ENCODE measurements at places on chromosomes 5 and 9.
A peak's percentile ranks its signal among the peaks of the same experiment; 100 is the strongest.

DNA sequence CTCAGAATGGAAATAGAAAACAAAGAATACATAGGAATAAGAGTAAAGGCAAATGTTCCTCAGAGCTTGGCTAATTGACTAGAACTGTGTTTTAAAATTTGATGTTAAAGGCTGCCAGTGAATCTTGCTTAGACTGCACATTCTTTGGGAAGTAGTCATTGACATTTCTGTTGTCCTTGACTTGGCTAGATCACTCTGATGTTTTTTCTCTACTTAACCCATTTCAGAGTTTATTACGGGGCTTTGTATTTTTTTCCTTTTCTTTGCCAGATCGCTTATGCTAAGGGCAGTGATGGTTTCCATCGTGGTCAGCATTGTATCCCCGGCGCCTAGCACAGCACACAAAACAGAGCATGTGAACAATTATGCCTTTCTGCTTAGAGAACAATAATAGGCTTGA is 1126.7 kb upstream of the CDH9 start:
- no peak for DNase-seq

DNA sequence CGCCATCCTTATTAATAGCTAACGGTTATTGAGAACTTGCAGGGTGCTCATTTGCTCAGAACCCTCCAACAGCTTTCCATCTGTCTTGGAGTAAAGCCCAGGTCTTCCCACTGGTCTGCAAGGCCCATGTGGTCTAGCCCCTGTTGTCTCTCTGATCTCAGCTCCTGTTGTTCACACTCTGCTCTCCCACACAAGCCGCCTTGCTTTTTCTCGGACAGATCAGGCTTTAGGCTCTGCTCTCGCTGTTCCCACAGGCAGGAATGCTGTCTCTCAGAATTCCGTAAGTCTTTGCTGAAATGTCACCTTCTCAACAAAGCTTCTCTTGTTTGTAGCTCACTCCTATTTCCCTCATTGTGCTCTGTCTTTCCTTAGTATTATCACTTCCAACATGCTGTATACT is 34.3 kb downstream of the GPR107 start:
- DNase-seq: no peak

DNA sequence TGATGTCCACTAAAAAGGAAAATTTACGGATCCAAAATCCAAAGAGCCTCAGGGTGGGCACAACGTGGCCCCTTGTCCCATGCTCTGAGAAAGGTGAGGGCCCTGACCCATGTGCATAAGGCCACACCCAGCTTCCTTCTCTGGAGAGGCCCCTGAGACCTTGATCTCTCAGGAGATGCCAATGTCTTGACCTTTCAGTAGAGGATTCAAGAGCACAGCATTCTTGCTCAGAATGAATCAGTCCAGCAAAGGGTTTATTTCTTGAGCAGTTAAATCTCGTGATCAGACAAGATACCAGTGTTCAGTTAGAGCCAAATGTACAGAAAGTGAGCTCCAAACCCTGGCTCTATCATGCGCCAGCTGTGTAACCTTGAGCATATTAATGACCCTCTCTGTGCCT is 115.9 kb upstream of the DAPK1 start:
- DNase-seq: no peak

- DNase-seq: no peak
Measured at GRCh38 chr5:143436871-143437270, 33.4 kb upstream of the NR3C1 start.

GRCh38 chr5:90473396-90474234 is 956 bp downstream of the MBLAC2 start:
- peak; percentile 22 for DNase-seq

DNA sequence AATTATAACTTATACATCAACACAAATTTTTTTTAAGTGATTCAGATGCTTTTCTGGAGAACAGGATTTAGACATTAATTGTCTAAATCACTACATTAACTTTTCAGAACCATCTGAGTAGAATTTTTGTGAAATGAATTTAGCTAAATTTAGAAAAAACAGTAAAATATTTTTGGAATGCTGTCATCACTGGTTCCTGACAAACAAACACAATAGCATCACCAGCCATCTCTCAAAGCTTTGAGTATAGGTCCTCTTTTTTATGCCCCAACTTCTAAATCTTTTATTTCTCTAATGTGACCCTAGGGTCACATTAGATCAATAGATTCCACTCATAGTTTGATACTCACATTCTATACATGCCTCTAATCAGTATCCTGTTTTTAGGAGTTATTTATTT is 104.6 kb downstream of the PRR16 start:
- DNase-seq: no peak

DNA sequence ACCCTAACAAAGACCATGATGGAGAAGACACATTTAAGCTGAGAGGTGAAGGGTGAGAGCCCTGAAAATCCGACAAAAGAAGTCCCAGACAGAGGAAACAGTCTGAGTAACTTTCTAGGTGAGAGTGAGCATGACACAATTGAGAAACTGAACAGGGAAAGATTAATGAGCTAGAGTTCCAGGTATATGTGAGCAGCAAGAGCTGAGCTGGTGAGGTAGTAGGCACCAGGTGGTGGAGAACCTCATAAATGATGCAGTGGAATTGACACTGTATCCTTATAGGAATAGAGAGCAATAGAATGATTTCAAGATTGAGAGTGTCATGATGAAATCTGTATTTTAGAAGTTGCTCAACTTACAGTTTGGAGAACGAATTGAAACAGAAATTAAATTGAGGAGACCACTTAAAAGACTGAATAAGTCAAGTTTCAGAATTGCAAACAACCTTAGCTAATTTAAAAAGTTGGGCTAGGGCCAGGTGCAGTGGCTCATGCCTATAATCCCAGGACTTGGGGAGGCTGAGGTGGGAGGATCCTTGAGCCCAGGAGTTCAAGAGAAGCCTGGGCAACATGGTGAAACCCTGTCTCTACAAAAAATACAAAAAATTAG is 89.8 kb downstream of the NREP start:
- DNase-seq: no peak

DNA sequence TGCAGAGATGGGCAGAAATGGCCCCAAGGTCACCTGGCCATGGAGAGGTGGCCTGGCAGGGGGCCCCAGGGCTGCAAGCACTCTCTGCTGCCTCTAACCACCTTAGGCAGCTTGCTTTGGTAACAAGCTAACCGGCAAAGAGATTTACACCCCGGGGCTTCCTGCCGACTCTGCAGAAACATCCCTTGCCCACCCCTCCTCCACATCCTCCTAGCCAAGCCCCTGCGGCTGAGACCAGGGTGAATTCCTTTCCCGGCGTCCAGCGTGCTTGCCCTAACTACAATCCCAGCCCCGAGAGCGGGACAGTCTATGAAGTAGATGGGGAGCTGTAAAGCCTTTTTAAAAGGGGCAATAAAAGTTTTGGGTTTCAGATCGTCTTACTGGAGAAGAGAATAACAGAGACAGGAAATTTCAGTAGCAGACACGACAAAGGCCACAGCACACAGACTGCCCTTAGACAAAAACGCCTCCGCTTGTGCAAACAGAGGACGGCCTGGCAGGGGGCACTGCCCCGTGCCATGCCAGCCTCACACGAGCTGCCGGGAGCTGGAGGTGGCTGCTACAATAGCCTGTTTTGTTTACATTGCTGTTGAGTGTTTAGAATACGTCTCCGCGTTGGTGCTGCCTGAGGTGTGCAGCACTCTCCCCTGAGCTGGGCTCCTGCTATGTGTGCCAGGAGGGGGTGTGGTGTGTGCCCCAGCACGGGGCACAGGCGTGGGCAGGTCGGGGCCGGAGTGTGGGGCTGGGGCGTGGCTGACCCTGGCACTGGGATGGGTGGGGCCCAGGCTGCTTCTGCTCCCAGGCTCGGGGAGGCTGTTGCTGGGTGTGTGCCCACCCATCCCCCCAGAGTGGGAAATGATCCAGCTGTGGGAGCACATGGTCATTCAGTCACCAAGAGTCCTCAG is 15.3 kb downstream of the MYMK start:
- peak; percentile 14 for DNase-seq

DNA sequence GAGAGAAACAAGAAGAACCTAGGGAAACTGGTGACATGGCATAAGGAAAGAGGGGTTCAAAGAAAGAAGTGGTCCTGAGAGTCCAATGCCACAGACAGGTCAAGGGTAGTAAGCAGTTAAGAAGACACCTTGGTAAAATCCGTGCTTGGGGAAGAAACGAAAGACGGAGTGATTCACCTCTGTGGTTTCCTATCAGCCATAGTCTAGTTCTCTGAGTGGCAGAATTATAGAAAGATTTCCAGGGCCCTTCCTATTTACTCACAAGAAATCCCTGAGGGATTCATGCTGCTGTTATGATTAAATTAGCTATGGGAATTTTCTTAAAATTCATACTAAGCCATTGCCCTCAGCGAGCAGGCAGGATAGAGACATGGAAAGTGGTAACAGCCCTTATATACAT is 31.7 kb downstream of the IL33 start:
- DNase-seq: no peak

GRCh38 chr5:133487093-133487492 is 125.2 kb downstream of the FSTL4 start:
- DNase-seq: no peak

GRCh38 chr5:143205883-143206195 is 197.6 kb downstream of the NR3C1 start:
- DNase-seq: no peak

- no peak for DNase-seq
Measured at GRCh38 chr5:127997201-127997704, 86.3 kb upstream of the SLC12A2 start.

DNA sequence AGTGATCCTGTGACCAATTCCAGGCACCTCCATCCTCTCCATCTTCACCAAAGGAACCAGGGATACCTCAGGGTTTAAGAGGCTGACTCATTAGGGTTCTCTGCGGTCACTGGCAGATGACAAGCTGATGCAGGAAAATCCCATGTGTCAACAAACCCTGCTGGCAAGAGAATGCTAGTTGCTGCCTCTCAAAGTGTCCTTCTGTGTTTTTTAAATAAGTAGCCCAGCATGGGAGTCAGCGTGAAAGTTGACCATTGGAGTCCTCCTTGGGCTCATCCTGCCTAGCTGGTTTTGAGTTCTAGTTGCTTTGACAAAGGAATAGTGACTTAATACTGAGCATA is 200.2 kb downstream of the SLIT3 start:
- DNase-seq: no peak

DNA sequence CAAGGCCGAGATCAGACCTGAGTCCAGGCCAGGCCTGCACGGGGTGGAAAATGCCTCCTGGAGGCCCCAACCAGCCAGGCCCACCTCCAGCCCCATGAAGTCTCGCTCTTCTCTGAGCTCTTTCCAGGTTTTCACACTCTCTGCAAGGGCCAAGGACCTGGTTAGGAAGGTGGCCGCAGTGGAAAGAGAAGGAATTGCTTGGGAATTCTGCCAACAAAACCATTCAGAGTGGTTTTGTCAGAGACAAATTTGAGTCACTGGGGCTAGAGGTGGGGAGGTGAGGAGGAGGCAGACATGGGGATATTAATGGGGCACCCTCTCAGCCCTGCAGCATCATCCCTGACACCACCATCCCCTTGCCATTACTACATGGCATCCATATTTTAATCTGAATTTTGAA is 261.0 kb downstream of the ROR2 start:
- DNase-seq: no peak

DNA sequence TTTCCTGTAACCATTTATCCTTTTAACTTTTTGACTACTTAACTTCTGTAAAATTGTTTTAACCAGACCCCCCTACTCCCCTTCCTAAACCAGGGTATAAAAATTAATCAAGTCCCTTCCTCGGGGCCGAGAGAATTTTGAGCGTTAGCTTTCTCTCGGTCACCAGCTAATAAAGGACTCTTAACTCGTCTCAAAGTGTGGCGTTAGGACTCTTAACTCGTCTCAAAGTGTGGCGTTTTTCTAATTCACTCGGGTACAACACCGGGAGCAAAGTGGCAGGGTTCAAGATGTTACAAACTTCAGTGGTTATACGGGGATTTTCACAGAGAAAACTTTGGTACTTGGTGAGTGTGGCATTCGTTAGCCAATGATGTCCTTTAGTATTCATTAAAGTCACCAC is 39.7 kb upstream of the PPP1R26 start:
- DNase-seq: no peak

DNA sequence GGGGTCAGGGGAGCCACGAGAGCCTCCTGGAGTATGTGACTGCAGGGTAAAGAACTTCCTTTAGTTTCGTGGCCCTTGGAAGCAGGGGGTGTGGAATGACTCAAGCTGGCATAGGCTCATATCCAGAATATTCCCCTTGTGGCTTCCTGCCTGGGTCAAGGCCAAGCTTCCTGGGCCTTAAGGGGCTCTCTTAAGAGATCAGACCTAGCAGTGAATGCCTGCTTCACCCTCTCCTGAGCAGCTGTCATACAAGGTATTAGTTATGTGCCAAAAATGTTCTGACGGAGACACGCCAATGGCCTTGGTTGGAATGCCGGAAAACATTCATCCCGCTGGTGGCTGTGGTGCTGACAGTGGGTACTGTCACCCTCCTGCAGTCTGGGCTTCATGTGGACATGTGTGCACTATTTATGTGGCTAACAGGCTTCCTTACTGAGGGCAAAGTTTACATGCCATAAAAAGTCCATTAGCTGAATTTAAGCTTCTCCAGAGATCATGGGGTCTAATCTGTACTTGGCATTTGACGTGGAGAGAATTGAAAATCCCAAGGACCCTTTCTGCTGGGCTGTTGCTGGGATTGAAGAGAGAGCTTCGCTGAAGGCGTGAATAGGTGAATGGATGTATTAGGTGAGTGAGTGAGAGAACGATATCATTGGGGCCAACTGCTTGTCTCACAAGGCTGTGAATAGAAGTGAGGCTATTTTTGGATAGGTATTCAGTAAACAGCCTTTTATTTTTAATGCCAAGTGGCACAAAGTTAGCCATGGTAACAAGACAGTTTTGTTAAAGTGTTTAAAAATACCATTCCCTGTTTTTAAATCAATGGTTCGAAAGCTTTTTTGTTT is 156.8 kb downstream of the MACROH2A1 start:
- no peak for DNase-seq

DNA sequence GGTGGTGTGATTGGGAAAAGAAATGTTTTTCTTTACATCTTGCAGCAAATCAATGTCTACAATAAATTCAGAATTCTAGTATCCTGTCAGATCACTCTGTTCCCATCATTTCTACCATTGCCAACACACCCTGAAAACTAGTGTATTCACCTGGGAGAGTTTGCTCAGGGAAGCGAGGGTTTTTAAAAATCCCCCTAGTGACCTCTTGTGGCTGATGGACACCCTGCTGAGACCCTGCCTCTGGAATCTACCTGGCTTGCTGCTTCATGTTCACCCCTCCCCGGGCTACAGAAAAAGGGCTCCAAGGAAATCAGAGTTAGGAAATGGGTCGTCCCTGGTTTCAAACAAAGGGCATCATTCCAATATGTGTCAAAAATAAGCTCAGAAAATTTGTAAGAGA is 21.4 kb upstream of the ALDOB start:
- DNase-seq: no peak

GRCh38 chr9:78592811-78593210 is 295.9 kb downstream of the PSAT1 start:
- DNase-seq: no peak

Data from activated naive CD8-positive, alpha-beta T cell treated with anti-CD3 and anti-CD28 coated beads for 36 hours (primary cell).